ENCODE measurements at places on chromosomes 16 and 17.

- no peak for DNase-seq
These were observed 35.8 kb upstream of the HAPSTR1 start for GRCh38 chr16:9055661-9056060.

DNA sequence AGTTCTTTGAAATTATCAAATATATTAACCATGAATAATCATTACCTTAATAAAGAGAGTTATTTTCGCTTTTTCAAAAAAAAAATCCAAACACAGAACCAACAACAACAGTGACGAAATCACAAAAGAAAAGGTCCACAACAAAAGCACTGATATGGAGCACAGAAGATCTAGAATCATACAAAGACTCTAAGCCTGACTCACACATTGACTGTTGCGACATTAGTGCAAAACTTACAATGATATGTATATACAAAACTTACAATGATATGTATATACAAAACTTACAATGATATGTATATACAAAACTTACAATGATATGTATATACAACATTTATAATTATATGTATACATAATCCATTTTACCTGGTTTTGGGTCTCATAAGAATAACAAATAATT, 117.7 kb downstream of the USP22 start:
- no peak for DNase-seq

GRCh38 chr16:56606071-56606475, 2.3 kb upstream of the MT2A start:
- DNase-seq: no peak

DNA sequence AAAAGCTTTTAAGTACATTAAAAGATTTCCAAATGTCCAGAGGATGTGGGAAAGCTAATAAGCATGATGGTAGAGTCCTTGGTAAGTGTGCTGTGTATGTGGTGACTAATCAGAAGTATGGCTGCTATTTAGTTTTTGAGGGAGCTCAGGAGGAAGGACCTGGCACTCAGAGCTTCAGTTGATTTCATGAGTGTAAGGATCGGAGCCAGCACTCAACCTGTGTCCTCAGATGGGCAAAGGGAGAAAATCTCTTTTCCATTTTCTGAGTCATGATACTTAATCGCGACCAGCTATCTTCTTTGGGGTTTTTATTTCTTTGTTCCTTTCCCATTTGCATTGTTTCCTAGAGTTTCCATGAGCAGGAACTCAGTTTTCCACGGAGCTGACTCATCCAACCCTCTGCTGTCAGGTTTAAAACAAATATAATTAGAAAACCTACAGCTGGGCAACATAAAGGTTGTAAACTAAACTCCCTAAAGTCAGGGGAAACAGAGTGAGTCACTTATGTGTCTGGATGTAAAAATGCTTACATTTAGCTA, 125.4 kb downstream of the MAP2K6 start:
- no peak for DNase-seq

- no peak for DNase-seq
These were observed 12.2 kb upstream of the CLEC18C start for GRCh38 chr16:70161350-70161749.

- no peak for DNase-seq
These were observed 23.0 kb downstream of the CDH13 start for GRCh38 chr16:82649766-82650165.

- no peak for DNase-seq
These were observed 12.1 kb downstream of the UBE2O start for GRCh38 chr17:76440751-76441362.

DNA sequence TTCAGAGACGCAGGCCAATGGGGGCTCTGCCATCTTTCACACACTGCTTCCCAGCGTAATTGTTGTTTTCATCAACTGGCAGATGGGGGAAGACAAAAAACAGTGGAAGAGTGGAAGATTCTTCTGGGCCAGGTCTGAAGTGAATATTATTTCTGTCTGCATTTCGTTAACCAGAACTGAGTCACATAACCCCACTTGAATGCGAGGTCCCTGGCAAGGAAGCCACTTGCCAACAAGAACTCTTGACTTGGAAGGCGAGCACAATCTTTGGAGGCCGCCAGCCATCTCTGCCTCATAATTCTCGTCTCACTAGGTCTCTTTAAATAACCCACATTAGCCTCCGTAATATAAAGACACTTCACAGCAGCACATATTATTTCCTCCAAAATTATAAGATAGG, 75.4 kb downstream of the CYB561 start:
- DNase-seq: no peak

DNA sequence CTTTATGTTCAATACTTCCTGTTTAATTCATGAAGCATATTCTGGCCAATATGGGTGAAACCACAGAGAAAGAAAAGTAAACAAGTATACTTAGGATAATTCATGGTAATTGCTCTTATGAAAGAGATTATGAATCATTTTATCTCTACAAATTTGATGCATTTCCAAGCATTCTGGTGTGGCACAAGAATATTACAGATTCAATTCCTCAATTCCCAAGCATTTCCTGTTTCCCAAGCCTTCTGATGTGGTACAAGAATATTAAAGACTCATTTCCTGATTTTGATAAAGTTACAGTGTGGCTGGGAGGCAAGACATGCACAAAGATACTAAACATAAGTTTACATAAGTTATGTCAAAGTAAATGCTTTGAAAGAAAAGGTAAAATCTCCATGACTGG, 126.1 kb upstream of the NUDT7 start:
- no peak for DNase-seq

DNA sequence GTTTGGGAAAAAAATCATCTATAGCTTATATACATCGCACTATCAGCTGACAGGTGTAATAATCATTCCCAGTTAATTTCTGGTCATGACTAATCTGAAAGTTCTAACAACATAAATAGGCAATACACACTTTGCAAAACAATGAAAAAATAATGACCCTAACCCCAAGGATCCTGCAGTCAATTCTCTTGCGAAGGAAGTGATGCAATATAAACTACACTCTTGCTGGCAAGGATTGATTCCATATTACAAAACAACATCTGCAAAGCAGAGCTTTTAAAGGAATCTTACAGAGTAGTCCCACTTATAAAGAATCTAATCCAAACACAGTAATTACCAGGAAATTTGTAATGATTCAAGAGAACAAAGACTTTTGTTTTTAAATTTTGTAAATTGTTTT, 73.4 kb downstream of the MYO1D start:
- DNase-seq: no peak

DNA sequence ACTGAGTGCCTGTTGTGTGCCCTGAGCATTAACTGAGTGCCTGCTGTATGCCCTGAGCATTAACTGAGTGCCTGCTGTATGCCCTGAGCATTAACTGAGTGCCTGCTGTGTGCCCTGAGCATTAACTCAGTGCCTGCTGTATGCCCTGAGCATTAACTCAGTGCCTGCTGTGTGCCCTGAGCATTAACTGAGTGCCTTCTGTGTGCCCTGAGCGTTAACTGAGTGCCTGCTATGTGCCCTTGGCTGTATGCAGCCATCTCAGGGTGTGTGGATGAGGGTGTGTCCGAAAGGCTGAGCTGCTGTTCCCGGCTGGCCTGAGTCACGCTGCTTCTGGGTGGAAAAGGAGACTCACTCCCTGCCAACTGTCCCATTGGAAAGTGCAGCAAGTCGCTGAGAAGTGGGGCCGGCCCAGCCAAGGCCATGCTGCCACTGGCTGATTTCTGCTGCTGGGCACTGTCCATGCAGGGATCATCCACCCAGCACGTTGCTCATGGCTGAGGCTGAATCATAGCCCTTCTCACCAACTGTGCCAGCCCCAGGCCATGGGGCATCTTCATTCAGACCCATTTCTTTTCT, 113.8 kb downstream of the OR1D5 start:
- DNase-seq: no peak

DNA sequence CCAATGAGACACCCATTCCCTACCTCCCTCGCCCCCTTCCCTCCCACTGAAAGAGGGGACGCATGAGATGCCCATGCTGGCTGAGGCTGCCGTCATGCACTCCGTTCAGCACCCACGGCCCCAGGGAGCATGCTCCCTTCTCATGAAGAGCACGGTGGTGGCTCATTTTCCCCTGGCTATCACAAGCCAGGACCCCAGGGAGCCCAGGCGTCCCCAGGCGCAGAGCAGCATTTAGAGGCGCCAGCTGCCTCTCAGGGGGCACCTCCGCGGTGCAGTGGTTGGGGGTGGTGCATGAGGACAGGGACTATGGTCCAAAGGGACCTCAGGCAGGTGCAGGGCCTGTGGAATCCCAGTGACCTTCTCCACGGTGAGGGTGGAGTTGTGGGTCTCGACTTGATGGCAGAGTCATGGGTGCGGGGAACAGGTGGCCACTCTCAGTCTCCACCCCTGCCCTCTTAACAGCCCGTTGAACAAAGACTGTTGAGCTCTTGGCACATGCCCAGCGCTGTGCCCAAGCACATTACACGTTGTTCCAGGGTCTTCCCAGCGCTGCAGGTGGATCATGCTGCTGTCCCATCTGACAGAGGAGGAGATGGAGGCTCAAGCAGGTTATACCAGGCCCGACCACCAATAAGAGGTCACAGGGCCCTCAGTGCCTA, 13.6 kb downstream of the KIF19 start:
- DNase-seq: peak; percentile 75

DNA sequence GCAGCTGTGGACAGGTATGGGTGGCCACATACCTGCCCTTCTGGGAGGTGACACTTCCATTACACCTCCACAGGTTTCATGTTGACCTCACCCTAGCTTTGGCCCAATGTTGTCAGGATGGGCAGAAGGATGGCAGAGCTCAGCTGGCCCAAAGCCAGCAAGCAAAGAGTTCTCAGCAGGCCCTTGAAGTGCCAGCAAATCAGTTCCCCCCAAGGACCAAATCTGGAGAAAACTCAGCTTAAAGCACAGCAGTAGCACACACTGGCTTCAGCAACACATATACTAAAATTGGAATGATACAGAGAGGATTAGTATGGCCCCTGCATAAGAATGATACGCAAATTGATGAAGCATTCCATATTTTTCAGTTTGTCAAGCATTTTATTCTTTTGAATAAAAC, 13.4 kb downstream of the ARL4D start:
- DNase-seq: peak; percentile 74

GRCh38 chr17:42317266-42317845, 29.1 kb downstream of the STAT5A start:
- peak; percentile 62 for DNase-seq

GRCh38 chr17:73474370-73474988, 162.7 kb upstream of the CDC42EP4 start:
- no peak for DNase-seq

GRCh38 chr17:9976283-9977179, 71.5 kb upstream of the RCVRN start:
- no peak for DNase-seq

Measured in NCI-H524 (cell line).